Stomach (tissue), 19 donors: ENCODE measurements at places on chromosomes 6 and 20. TPM values are rescaled to one million over a fixed set of nuclear protein-coding genes. Genes with fewer than 3 reads are reported as not detected.

DNA sequence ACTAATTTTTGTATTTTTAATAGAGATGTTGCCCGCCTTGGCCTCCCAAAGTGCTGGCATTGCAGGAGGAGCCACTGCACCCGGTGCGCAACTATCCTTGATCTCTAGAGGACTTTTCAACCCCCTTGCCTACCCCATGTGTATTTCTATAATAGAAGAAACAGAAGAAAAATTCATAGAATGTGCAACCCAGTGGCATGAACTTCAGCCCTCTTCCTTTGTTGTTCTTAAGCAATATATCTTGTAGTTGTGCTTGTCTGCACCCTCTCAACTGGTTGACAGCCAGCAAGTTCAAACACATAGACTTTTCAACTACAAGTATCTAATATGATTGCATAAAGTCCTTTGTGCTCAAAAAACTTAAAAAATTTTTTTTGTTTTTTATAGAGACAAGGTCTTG is 72.3 kb upstream of the NCOA3 start:
- DNase-seq = no peak

DNA sequence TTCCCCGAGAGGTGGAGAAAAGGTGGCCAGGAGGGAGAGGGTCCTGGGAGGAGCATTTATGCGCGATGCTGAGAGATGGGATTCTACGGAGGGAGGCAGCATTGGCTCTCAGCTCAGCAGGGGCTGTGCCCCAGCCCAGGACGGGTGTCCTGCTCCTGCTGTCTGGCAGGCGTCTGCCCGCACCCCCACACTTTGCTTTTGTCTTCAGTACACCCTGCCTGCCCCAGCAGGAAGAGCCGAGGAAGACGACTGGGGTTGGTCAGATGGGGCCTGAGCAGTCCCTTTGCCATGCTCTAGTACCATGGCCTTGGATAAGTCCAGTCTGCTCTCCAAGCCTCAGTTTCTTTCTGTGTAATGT is 68.5 kb downstream of the TCP11 start:
- DNase-seq = no peak

NUP43 gene
- 39.0 TPM for total RNA-seq

GRCh38 chr20:41359541-41360011 is 7.0 kb downstream of the EMILIN3 start:
- no peak for DNase-seq

HSPA12B gene
- 6.1 TPM for total RNA-seq

DNA sequence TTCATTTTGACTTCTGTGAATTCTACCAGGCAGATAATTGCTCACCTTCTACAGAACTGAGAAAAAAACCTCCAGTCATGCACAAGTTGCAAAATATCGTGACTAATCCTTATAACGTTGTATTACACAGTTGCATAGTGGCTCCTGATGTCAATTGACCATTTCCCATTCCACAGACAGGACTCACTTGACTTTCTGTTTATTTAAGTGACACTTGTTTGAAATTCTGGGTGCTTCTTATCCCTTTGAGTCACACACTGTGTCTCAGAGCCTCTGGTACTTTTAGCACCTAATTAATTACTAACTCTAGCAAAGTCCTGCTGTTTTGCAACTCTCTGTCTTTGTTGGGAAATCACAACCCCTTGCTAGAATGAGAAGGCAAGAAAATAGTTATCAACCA is 16.2 kb upstream of the RSPO3 start:
- no peak for DNase-seq

GRCh38 chr6:145784683-145785082 is 29.9 kb downstream of the FBXO30 start:
- no peak for DNase-seq

DNA sequence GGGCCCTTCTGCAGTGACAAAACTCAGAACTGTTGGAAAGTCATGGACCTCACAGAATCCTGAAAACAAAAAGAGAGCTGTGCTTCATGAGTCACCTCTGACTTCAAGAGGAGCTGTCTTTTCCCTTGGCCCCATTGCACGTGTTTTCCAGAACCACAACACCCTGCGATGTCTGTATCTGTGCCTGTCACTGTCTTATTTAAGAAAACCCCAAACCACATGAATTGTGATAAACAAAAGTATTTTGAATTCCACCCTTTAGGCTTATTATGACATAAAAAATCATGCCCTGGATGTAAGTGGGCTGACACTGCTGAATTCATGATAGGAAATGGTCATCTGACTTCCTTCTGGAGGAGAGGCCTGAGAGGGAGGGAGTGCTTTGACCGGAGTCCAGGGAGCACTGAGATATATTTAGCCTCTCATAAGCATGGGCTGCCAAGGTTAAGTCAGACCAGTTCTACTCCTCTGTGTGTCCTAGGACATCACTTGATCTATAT is 96.4 kb upstream of the DUSP22 start:
- DNase-seq = no peak

DNA sequence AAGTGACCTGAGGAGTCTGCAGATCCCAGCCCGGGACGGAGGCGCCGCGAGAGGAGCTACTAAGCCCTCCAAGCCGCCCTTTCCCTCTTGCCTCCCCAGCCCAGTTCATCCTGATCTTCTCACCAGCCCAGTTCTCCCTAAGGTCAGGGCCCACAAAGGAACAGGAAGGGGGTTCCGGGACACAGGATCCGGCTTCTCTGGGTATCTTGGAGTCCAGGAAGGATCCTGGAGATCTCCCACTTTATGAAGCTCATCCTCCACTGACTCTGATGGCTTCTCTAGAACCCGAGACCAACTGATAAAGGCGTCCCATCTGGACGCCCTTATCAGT is 36.9 kb upstream of the HLA-C start:
- DNase-seq = no peak

GRCh38 chr6:169943241-169944060 is 192.0 kb downstream of the ERMARD start:
- no peak for DNase-seq

POPDC3 gene
- total RNA-seq = not detected

- DNase-seq = peak; percentile 91
These were observed 559 bp downstream of the LAMA5 start for GRCh38 chr20:62366370-62367135.

DNA sequence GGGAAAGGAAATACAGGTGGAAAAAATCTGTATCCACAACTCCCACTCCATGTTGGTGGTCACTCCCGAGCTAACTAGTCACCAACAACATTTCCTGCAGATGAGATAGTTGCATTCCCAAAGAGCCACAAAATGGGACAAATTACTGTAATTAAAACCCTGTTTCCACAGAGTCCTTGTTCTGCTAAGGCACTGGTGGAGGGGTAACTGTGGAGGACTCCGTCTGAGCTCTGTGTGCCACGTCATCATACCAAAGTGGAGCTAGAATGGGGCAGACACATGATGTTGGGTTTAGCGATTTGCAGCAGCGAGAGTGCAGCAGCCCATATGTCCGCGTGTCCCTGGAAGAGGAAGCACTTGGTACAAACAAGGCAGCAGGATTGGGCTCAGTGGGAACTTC is 172.5 kb upstream of the KCNK16 start:
- no peak for DNase-seq

DNA sequence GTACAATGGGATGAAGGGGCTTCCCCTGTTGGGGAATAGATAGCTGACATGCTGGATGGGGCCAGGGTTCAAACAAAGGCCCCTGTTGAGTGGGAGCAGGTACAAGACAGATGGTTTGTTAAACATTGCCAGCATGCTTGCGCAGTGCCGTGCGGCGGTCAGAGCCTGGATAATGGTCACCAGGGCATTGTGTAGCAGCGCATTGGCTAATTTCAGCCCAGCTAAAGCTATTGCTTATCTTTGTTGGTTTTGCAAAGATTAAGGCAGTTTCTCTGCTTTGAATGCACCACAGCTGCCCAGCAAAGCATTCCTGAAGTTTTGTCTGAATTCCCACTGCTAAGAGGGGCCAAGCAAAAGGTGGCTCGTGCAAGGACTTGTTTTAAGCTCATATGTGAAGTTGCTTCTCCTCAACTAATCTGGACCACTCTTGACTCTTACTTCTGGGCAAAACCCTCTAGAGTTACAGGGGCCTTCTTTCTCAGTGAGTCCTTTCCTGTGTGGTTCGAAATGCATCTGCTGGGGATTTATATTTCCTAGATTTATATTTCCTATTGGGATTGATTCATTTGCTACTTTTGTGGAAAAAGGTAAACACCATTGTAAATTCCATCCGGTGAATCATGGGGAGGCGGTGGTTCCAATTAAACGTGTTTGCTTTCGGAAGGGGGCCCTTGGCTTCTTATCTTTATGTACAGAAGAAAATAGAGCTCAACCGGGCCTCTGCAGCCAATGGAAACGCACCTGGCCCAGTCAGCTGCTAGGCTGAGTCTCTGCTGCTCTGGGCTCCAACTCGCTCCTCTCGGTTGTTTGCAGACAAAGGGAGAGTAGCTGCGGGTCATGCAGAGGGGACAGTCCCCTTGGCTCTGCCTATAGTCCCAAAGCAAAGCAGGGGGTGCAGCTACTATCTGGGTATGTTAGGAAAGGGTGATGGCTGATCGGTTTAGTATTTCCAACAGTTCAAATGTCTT is 72.1 kb downstream of the FOXA2 start:
- peak; percentile 86 for DNase-seq

GRCh38 chr6:157596461-157596860 is 215.5 kb downstream of the ZDHHC14 start:
- no peak for DNase-seq

GRCh38 chr6:3328145-3328544 is 69.4 kb downstream of the PSMG4 start:
- no peak for DNase-seq

SLC44A4 gene
- 74.2 TPM for total RNA-seq
